ENCODE measurements at places on chromosomes 5 and 9.

DNA sequence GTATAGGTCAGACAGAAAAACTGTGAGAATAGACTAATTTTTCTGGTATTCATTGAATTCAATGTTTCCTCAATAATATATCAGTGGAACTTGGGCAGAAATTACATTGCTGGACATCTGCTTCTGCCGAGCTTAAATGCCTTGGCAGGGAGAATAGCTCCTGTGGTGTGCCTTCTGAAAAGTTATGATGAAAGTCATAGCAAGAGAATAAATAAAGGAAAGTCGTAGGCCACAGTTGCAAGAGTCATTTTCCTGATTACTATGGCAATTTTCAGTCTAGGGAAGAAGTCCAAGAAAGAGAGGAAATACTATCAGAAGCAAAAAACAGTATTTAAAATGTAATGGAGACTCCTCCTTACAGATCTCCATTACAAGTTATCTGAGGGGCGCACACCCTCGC, 1596.1 kb upstream of the WWC1 start:
- no peak for DNase-seq

- DNase-seq: no peak
Measured at GRCh38 chr9:90854637-90855175, 53.1 kb downstream of the SYK start.

DNA sequence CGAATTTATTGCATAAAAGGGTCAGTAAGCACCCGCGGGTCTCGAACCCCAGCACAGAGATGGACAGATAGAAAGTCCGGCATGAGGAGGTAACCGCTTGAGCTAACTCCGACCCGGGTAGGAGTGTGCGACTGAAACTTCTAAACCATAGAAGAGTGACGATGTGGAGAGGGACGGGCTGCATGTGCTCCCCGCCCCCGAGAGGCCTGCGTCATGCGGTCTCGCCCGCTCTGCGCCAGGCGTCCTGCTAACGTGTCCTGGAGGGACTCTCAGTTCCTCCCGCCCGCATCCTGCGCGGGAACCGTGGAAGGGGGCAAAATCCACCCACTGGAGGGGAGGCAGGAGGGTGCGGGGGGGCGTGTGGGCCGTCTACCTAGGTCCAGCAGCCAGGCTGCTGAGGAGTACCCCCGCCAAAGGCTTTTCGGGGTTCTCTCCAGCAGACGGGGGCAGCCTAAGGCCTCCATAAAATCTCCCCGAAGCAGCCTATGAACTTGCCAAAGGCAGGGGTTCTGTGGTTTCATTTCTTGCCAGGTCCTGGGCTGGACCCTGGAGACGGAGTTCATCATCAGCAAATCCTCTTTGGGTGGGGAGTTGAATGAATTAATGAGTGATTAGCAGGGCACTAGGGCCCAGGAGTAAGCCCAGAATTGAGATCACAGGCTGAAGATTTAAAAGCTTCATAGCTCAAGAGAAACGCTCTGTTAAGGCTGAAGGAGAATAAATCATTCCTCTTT, 51.9 kb downstream of the TGFBI start:
- peak; percentile 35 for DNase-seq

DNA sequence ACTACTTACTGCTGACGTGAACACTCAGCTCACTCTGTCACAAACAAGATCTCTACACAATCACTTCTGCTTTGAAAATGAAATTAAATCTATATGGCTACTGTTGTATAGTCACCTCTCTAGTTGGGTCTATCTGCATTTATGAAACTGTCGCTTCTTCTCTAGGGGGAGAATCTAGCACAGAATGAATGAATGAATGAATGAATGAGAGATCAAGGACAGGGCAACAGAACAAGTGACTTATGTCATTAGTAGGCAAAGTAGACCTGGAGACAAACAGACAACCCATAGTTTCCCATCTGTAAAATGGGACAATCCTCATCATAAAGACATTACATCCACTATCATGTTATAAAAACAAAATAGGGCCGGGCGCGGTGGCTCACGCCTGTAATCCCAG, 13.4 kb downstream of the PTCH1 start:
- DNase-seq: no peak

- DNase-seq: no peak
Measured at GRCh38 chr9:28264368-28264767, 691.1 kb upstream of the C9orf72 start.

All from stimulated activated CD4-positive, alpha-beta T cell treated with anti-CD3 and anti-CD28 coated beads, TNF-alpha, amount 100 ng/mL, for 48 hours (primary cell).